Hepatocyte (in vitro differentiated cells): ENCODE measurements at places on chromosomes 12 and 14.
A peak's percentile ranks its signal among the peaks of the same experiment; 100 is the strongest.

DNA sequence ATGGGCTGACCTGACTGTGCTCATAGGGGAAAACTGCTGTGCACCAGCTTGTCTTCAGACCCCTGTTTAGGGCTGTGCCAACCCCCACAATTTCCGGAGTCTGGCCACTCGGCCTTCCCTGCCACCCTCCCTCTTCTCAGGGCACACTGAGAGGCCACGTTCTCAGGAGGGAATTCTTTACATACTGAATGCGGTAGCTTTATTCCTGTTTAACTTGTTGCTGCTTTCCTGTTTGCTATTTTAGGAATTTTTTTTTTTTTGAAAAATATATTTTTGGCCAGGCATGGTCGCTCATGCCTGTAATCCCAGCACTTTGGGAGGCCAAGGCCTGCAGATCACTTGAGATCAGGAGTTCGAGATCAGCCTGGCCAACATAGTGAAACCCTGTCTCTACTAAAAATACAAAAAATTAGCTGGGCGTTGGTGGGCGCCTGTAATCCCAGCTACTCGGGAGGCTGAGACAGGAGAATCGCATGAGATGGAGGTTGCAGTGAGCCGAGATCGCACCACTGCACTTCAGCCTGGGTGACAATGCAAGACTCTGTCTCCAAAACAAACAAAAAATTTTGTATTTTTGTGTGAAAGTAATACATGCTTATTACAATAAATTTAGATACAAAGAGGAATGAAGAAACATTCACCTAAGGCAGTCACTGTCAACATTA is 39.5 kb downstream of the TPCN1 start:
- no peak overlapping the region for H3K27ac ChIP-seq
- H3K4me1 ChIP-seq, result peaks cover 7% of the 10 kb centered on the region
- H3K4me3 ChIP-seq, result no peak overlapping the region
- no peak for DNase-seq
- no peaks in the 10 kb centered on the region for H3K36me3 ChIP-seq
- H3K27me3 ChIP-seq, result no peaks in the 10 kb centered on the region

DNA sequence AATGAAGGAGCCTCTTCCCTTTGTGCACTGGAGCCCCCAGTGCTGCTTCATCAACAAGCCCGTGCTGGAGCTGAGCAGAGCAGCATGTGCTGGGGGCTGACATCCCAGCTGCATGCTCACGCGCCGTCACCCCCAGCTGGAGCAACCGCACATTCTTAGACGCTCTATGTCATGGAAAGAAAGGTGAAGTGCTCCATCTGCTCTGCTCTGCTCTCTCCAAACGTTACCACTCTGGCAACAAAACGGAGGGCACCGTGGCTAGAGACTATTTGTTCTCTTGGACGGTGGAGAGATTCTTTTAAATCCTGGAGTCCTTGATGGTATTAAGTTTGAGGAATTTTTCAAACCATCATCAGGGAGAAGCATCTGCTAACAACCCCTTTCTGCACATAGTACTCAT is 208.4 kb downstream of the C12orf75 start:
- DNase-seq, result no peak
- H3K27me3 ChIP-seq, result no peaks in the 10 kb centered on the region
- H3K4me3 ChIP-seq, result no peak overlapping the region

DNA sequence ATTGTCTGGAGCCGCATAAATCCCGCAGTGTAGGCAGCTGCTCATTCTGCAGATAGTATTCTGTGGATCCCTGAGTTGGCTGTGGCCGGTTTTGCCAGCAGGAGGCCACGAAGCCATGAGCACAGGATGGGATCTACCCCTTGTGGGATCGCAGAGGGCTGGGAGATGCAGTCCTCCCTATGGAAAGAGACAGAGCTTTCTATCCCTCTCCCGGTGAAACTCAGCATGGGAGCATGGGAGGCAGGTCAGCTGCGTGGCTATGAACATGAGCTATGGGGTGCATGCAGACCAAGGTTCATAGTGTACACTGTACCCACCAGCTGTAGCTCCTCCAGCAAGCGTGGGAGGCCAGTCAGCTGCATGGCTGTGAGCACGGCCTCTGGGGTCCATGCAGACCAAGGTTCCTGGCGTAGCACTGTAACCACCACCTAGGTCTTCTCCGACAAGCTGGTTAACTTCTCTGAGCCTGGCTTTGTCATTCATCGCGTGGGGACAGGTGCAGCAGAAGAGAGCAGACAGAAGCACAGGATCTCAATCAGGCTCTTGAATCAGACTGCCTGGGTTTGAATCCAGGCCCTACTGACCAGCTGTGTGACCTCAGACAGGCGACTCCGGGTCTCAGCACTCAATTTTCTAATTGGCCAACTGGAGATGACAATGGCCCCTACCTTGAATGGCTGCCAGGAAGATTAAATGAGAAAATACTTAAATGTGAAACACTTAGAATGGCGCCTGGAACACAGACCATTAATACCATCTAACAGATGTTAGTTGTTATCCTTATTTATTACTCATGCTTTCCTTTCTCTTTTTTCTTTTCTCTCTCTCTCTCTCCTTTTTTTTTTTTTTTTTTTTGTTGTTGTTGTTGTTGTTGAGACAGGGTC is 6.0 kb downstream of the BDKRB1 start:
- no peak for DNase-seq
- peaks cover 3% of the 10 kb centered on the region for H3K4me1 ChIP-seq
- no peak overlapping the region for H3K27ac ChIP-seq
- no peaks in the 10 kb centered on the region for H3K27me3 ChIP-seq
- H3K36me3 ChIP-seq, result no peaks in the 10 kb centered on the region

- peak overlapping the region; percentile 94 for H3K27ac ChIP-seq
- peak overlapping the region; percentile 43 for H3K4me3 ChIP-seq
- no peak for DNase-seq
- H3K36me3 ChIP-seq, result no peaks in the 10 kb centered on the region
These were observed 482 bp downstream of the WDHD1 start for GRCh38 chr14:55026441-55026792.

DNA sequence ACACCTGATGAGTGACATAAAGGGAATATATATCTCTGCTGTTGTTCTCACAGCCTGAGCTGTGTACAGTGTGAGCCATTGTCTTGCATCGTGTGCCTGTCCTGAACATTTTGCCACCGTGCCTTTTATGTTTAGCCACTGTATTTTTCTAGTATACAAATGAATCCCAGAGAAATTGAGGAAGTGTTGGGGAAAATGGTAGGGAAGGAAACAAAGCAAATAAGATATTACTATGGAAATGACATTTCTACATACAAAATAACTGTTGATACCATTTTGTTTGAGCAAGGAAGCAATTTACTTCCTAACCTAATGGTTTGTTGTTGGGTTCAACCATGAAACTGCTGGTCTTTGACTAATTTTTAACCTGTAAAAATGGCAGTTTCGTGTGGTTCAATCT is 5.5 kb downstream of the PSMA6 start:
- H3K36me3 ChIP-seq, result no peaks in the 10 kb centered on the region
- H3K27me3 ChIP-seq, result no peaks in the 10 kb centered on the region
- no peak for DNase-seq
- no peak overlapping the region for H3K27ac ChIP-seq

DNA sequence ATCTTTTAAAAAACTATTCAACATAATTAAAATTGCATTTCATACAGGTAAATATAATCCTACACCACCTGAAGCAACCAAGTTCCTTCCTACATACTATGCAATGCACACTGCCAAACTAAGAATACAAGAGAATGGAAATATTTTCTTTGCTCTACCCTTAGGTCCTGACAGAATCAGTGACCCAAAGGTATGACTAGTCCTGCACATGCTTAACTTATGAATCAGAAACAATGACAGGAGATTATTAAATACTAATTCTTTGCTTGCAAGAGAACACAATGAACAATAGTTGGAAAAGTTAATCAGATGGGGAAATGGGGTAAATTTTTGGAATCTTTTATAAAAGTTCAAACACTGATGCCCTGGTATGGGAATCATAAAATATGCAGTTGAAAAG is 220.1 kb downstream of the SOX5 start:
- H3K36me3 ChIP-seq, result no peaks in the 10 kb centered on the region
- DNase-seq, result no peak
- no peak overlapping the region for H3K4me3 ChIP-seq
- no peak overlapping the region for H3K27ac ChIP-seq
- H3K27me3 ChIP-seq, result no peaks in the 10 kb centered on the region
- no peaks in the 10 kb centered on the region for H3K4me1 ChIP-seq

GRCh38 chr14:100234511-100234910 is 4.4 kb upstream of the YY1 start:
- no peaks in the 10 kb centered on the region for H3K36me3 ChIP-seq
- DNase-seq, result no peak
- H3K27ac ChIP-seq, result no peak overlapping the region
- H3K4me1 ChIP-seq, result peaks cover 12% of the 10 kb centered on the region
- no peak overlapping the region for H3K4me3 ChIP-seq
- no peaks in the 10 kb centered on the region for H3K27me3 ChIP-seq

DNA sequence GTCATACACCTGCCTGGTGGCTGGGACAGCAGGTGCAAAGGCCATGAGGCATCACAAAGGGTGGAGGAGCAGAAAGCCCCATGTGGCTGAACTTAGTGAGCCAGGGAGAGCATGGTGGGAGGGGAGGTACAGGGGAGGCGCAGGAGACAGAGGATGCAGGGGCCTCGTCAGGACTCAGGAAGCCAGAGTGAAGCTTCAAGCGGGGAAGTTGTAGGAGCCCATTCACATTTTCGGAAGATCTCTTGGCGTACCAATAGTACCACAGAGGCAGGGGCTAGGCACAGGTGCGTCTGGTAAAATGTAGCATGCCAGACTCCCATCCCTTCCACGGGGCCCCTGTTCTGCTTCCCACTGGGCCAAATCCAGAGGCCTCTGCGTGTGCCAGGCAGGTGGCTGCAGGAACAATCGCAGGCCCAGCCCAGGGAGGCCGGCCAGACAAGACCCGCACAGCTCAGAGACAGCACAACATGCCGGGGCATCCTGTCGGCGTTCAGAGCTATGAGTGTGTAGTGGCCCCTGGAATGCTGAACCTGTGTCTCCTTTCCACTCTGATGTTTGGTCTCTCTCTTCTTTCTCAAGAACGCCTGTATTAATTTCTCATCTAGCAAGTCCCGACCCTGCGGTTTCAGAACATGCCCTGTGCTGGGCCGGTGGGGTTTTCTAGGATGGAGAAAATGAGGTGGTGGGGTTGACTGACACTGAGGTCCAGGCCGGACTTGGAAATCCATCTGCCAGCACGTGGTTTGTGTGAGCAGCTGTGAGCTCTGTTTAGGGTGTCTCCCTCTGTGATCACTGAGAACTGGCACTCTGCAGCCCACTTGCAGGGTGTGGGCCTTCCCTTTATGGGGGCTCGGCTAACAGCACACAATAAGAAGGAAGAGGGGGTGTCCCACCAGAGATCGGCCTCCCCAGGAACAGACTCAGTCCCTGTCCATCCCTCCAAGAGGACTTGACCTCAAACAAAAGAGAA is 5.5 kb upstream of the TMEM132D start:
- H3K27me3 ChIP-seq, result peaks cover 44% of the 10 kb centered on the region
- no peak for DNase-seq
- H3K27ac ChIP-seq, result no peak overlapping the region
- no peaks in the 10 kb centered on the region for H3K4me1 ChIP-seq
- no peaks in the 10 kb centered on the region for H3K36me3 ChIP-seq
- no peak overlapping the region for H3K4me3 ChIP-seq

- H3K4me3 ChIP-seq, result no peak overlapping the region
- DNase-seq, result no peak
- no peaks in the 10 kb centered on the region for H3K36me3 ChIP-seq
These were observed 67.1 kb downstream of the BLTP3B start for GRCh38 chr12:100075598-100075997.

GRCh38 chr14:36478782-36479181 is 41.2 kb downstream of the NKX2-1 start:
- no peak for DNase-seq
- H3K27ac ChIP-seq, result no peak overlapping the region
- H3K36me3 ChIP-seq, result no peaks in the 10 kb centered on the region
- H3K27me3 ChIP-seq, result peaks cover 3% of the 10 kb centered on the region
- no peaks in the 10 kb centered on the region for H3K4me1 ChIP-seq
- no peak overlapping the region for H3K4me3 ChIP-seq

DNA sequence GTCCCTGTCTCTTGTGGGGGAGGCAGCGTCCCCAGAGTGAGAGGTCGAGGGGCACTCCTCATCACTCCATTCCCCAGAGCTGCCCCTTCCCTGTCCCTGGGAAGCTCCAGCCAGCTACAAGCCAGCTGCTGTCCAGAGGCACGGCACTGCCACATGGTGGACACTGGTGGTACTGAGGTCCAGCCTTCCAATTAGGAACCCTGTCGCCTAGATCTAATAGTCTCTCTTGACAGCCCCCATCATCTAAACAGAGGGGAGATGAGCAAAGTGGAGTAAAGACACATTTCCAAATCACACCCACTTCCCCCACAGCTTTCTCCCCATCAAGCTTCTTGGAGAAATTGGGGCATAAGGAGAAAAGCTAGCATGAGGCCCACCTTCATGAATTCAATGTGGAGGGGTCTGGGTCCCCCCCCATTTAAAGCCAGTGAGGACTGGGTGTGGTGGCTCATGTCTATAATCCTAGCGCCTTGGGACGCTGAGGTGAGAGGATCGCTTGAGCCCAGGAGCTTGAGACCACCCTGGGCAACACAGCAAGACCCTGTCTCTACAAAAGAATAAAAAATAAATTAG is 2.1 kb upstream of the INHBE start:
- H3K27me3 ChIP-seq, result no peaks in the 10 kb centered on the region
- no peak overlapping the region for H3K4me3 ChIP-seq
- H3K36me3 ChIP-seq, result no peaks in the 10 kb centered on the region
- H3K27ac ChIP-seq, result peak overlapping the region; percentile 87
- peak; percentile 90 for DNase-seq

GRCh38 chr12:66965621-66966020 is 286.7 kb upstream of the GRIP1 start:
- H3K27me3 ChIP-seq, result no peaks in the 10 kb centered on the region
- no peaks in the 10 kb centered on the region for H3K36me3 ChIP-seq
- no peak for DNase-seq
- H3K4me1 ChIP-seq, result peaks cover 2% of the 10 kb centered on the region
- H3K27ac ChIP-seq, result no peak overlapping the region

GRCh38 chr12:45572114-45572513 is 157.4 kb upstream of the ARID2 start:
- no peaks in the 10 kb centered on the region for H3K27me3 ChIP-seq
- H3K27ac ChIP-seq, result no peak overlapping the region
- DNase-seq, result no peak

- H3K27ac ChIP-seq, result no peak overlapping the region
- no peak overlapping the region for H3K4me3 ChIP-seq
- H3K27me3 ChIP-seq, result no peaks in the 10 kb centered on the region
- no peaks in the 10 kb centered on the region for H3K36me3 ChIP-seq
- DNase-seq, result no peak
These were observed 193.0 kb upstream of the BTG1 start for GRCh38 chr12:92338671-92339070.
